Common myeloid progenitor, CD34-positive (primary cell): ENCODE measurements at places on chromosomes 3 and 15.

GRCh38 chr3:197006446-197006845 lies 23.2 kb downstream of the MELTF start:
- no peak for DNase-seq

DNA sequence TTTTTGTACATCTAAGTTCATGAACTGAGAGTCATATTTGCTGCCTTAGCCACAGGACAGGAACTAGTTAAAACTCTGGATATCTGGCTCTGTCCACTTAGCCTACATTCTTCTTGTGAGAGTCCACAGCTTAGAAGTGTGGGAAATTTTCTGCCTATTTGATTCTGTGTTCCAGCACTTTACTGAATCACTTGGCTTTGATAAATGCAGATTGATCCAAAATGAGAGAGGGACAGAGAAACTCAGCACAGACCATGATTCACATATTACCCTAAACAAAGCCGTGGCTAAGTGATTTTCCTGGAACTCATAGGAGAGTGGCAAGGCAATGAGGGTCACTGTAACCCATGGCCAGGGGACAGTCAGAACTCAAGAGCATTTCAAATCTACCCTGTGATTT lies 87.5 kb upstream of the CADPS start:
- DNase-seq: no peak

- DNase-seq: no peak
Measured at GRCh38 chr3:184391266-184391665, 11.4 kb downstream of the CHRD start.

DNA sequence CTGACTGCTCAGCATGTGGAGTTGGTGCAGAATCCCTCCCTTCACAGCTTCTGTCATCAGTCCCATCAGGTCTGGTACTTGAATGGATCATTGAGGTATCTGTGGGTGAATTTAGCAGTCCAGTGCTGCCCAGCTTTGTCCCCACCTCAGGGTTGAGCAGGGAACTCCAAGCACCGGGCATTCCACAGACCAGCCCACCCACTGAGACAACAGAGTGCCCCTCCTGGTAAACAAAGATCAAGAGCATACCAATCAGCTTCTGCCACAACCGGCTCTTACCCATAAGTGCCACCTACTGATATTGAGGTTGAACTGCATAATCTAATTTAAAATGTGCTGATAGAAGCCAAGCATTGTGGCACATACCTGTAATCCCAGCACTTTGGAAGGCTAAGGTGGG lies 57.1 kb upstream of the FXR1 start:
- peak; percentile 3 for DNase-seq

DNA sequence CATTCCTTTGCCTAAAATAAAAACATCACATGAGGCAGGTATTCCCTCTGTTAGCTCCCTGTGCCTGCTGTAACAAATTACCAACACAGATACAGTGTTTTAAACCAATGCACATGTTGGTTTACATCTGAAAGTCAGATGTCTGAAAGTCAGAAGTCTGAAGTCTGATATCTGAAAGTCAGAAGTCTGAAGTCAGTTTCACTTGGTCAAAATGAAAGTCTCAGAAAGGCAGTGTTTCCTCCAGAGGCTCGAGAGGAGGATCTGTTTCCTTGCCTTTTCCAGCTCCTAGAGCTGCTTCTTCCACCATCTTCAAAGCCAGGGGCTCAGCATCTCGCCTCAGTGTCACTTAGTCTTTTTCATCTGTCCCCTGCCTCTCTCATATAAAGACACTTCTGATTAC lies 22.0 kb downstream of the SST start:
- DNase-seq: no peak

- no peak for DNase-seq
Measured at GRCh38 chr15:85022860-85023403, 41.3 kb downstream of the PDE8A start.

DNA sequence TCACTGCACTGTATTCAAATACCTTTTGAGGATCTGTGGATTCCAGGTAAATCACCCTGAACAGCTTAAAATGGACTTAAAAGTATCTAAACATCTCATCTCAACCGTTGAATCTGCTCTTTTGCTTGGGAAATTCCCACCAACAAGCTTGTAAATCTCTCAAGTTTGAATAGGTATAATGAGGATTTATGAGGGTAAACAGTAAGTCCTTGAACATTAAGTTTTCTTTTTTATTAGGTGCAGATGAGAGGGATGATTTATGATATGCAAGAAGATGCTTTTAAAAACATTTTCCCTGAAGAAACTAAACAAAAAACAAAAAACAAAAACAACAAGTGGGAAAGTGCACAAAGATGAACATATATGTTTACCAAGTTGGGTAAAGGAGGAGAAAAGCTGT lies 290.6 kb downstream of the ROBO1 start:
- no peak for DNase-seq

DNA sequence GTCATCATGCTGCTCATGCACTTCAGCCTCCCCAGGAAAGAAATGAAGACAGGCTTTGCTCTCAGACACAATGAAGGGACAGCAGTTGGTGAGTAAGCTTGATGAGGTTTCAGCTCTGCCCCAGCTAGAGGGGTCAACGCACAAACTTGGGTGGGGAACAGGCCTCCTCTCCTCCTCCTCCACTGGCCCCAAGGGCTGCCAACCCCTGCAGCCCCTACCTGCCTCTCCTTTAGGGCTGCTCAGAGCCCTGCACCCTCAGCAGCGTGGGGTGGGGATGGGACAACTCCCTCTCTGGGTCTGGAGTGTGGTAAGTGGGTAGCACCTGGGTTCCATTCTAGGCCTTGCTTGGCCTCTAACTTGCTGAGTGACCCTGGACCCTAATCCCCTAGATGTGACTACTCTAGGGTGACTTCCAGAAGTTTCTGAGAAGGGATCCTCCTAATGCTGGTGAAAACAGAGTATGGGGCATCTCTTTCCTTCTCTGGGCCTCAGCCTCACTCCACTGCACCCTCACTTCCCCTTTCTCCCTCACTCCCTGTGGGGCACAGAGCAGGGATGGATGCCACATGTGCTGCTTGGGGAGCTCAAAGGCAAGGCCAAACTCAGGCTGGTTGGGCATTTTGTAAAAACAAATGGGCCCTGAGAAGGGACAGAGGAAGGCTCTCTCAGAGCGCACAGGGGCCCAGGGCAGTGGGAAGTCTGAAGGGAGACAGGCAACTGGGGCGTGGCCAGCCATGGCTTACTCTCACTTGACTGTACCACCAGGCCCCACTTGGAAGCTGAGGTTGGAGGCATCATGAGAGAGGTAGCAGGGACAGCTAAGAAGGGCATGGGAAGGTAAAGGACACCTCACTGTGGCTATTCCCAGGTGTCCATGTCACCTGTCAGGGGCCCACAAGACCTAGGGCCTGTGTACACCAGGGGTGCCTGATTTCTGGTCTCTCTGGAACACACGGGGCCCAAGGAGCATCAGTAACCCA lies 64.0 kb downstream of the SYNM start:
- peak; percentile 2 for DNase-seq

GRCh38 chr3:188153437-188154013 lies 432 bp upstream of the LPP start:
- DNase-seq: peak; percentile 72

GRCh38 chr15:48089702-48090101 lies 31.1 kb upstream of the SLC24A5 start:
- no peak for DNase-seq

DNA sequence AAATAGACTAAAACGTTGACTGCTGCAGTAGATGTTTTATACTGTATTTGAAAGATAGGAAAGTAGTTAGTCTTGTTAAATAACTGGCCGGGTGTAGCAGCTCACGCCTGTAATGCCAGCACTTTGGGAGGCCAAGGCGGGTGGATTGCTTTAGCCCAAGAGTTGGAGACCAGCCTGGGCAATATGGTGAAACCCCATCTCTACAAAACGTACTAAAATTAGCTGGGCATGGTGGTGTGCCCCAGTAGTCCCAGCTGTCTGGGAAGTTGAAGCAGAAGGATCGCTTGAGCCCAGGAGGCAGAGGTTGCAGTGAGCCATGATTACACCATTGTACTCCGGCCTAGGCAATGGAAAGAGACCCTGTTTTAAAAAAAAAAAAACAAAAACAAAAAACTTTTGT lies 60.5 kb upstream of the ULK4 start:
- DNase-seq: no peak

GRCh38 chr3:76917436-76917835 lies 122.5 kb upstream of the ROBO2 start:
- DNase-seq: no peak

DNA sequence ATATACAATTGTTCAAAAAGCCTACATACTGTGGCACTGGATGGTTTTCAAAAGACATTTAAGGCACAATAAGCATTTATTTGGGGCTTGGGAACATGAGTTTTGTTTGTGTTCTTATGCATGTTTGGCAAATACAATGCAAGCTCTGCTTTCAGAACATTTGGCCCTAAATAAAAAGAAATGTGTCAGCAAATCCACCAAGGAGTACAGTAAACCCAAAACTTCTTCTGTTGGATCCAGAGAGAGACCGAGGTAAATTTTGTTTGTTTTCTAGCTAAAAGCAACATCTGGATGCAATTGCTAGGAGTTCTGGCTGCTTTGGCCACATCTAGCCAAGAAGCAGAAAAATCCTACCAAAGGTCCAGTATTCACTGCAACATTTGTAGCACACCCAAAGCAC lies 168.8 kb downstream of the DCLK3 start:
- DNase-seq: no peak

- DNase-seq: peak; percentile 15
Measured at GRCh38 chr15:93997071-93997658, 234.2 kb upstream of the MCTP2 start.

GRCh38 chr15:98729446-98730042 lies 81.2 kb downstream of the IGF1R start:
- no peak for DNase-seq

- no peak for DNase-seq
Measured at GRCh38 chr3:190593075-190593474, 79.2 kb downstream of the IL1RAP start.

- no peak for DNase-seq
Measured at GRCh38 chr3:124451630-124452317, 278.5 kb upstream of the UMPS start.

DNA sequence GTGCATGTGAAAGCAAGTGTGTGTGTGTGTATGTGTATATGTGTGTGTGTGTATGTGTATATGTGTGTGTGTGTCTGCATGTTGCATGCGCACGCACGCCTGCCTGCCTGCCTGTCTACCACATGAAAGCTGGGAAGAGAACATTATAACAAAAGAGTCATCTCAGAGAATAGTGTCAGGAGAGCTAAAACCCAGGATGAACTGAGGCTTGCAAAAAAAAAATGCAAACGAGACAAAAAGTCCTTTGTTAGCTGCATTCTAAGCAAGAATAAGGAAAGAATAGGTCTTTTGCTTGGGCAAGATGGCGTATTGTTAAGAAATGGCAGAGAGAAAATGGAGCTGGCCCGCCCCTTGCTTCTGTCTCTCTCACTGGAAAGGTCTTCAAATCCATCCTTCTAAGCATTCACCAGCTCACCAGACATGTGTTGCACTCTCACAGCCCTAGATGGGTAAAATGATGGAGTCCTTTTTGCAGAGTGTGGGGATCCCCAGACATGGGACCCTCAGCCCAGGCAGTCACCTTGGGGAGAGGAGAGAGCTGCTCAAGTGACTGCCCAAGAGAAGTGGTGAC lies 16.4 kb downstream of the WNT7A start:
- DNase-seq: no peak

DNA sequence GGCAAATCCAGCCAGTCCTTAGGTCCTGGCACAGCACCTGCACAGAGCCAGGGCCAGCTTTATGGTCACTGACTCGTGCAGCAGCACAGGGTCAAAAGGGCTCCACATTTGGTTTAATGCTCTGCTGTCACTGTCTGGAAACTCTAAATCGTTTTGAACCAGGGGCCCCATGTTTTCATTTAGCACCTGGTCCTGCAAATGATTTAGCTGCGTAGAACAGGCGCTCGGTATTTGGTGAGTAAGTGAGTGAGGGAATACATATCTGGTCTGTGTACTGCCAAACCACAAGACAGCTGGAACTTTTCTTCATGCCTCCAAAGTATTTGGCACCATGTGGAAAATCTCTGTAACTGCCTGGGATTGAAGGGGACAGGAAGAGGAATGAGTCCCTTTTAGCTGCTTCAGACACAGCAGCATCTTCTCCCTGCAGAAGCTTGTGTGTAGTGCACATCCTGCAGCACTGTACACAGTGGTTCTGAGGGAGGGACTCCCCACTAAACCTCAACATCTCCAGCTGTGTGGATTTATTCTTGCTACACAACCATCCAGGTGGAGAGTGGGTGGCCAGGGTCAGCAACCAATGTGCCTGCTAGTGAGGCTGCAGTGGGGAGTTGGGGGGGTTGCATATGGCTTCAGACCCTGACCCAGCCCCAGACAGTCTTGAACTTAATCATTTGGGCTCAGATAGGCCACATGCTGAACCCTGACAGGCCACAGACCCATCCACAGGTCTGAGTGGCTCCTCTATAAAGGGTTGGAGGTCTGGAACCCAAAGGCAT lies 1.1 kb downstream of the SH2D7 start:
- no peak for DNase-seq

- no peak for DNase-seq
Measured at GRCh38 chr3:111571907-111572460, 23.2 kb downstream of the ZBED2 start.

GRCh38 chr3:129001806-129002572 lies 885 bp downstream of the EFCC1 start:
- DNase-seq: no peak

- no peak for DNase-seq
Measured at GRCh38 chr15:63517628-63518027, 13.2 kb downstream of the USP3 start.

- peak; percentile 33 for DNase-seq
Measured at GRCh38 chr3:120284747-120285507, at the start of gene GPR156. GPR156 (minus strand) TSS chr3:120285222; CDS start chr3:120244098, 41,124 bp downstream.

GRCh38 chr3:185730550-185730949 lies 94.3 kb downstream of the IGF2BP2 start:
- DNase-seq: no peak

- no peak for DNase-seq
Measured at GRCh38 chr3:130609166-130609979, 92.4 kb downstream of the COL6A6 start.

- no peak for DNase-seq
Measured at GRCh38 chr3:155785662-155786295, 20.3 kb downstream of the C3orf33 start.

GRCh38 chr3:69441040-69441439 lies 55.2 kb upstream of the FRMD4B start:
- no peak for DNase-seq

DNA sequence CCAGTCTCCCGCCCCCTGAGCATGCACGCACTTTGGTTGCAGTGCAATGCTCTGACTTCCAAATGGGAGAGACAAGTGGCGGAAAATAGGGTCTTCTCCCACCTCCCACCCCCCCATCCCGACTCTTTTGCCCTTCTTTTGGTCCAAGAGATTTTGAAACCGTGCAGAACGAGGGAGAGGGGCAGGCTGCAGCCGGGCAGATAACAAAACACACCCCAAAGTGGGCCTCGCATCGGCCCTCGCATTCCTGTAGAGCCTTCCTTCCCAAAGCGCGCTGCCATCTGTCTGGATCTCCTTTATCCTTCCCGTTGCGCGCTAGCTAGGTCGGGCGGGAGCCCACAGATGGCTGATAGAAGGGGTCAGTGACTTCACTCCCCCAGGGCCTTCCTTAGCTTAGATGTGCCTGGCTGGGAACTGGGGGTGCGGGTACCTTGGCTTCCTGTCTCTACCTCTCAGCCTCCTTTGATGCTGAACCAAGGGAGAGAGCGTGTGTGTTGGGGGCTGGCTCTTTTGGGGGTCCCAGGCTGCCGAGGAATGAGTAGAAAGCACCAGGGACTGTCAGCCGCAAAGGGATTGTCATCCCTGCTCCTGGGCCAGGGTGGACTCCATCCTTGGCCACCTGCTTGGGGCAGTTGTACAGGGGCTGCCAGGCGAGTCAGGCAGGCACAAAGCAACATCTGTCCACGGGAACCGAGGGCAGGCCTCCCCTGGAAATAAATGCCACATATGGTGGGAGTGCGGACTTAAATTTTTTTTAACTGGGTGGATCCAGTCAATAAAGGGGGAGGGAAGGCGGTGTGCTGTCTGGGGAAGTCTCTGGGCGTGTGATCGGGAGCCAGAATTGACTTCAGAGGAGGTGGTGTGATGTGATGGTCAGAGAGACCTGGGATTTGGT lies 1.8 kb downstream of the SMAD3 start:
- no peak for DNase-seq
